ENCODE measurements at places on chromosomes 3 and 15. TPM values are rescaled to one million over a fixed set of nuclear protein-coding genes. Genes with fewer than 3 reads are reported as not detected.

DNA sequence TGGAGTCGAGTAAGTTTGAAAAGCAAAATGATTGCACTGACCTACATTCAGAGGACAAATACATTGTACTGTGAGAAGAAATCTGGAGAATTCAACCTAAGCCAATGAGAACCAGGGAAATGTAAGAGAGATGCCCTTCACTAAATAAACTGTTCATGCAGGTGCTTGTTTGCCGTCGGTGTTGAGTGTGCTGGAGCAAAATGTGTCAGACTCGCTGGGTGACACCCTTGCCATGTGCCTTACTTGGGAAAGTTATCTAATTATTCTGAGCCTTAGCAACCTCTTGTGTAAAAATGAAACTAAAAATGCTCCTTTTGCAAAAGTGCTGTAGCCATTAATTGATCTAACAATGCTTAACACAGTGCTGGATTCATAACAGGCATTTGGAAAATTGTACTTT, 140.4 kb downstream of the GABRB3 start:
- DNase-seq: no peak

- DNase-seq: no peak
These were observed 13.1 kb upstream of the GP9 start for GRCh38 chr3:129047553-129047839.

The ROPN1 gene
- not detected for total RNA-seq

GRCh38 chr15:67825881-67826716, 790 bp downstream of the SKOR1 start:
- no peak for DNase-seq

GRCh38 chr15:30958219-30958618, 33.2 kb downstream of the MTMR10 start:
- no peak for DNase-seq

GRCh38 chr3:87855616-87856015, 203.2 kb downstream of the CGGBP1 start:
- DNase-seq: peak; percentile 86

GRCh38 chr3:159938714-159939113, 49.9 kb upstream of the IL12A start:
- no peak for DNase-seq

DNA sequence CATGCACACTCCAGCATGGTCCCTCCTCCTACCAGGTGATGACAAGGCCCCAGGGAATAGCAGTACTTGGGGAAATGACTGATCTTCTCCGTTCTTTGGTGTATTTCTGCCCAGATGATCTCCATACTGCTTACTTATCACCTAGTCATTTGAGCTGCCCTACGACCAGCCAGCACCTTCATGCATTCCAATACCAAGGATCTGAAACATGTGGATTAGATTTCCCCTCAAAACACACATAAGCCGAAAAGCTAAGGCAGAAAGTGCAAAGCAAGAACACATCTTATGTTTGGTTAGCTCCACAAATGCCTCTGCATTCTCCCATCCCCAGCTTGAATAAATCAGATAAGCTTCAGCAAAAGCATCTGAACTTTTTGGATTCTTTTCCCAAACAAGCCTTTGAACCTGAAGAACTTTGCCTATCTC, 64.8 kb upstream of the BCL6 start:
- DNase-seq: no peak

- no peak for DNase-seq
These were observed 507.7 kb upstream of the SEMA6D start for GRCh38 chr15:47209591-47209990.

The LDHAL6B gene
- not detected for total RNA-seq

- DNase-seq: no peak
These were observed 39.3 kb downstream of the LHFPL4 start for GRCh38 chr3:9514306-9514705.
